ENCODE measurements at places on chromosomes 12 and 14. TPM values are rescaled to one million over a fixed set of nuclear protein-coding genes. Genes with fewer than 3 reads are reported as not detected.

DNA sequence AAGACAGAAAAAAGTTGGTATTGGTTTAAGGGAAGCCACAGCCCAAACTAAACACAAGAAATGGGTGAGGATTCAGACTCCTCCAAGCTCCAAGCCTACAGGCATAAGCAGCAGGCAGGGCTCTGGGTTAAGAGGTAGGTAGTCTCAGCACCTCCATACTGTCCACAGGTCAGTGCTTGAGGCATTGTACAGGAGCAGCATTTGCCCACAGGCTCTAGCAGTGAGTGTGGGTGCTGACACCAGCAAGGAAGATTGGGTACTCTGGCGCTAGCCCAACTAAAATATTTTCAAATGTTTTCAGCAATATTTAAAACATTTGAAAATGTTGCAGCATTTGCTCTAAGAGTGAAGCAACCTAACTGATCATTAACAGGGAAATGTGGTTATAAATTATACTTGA, 33.1 kb downstream of the FERMT2 start:
- no peak for DNase-seq
- H3K4me1 ChIP-seq: peaks cover 72% of the 10 kb centered on the region
- no peak overlapping the region for H3K4me3 ChIP-seq

GRCh38 chr12:123038486-123038885, 58.0 kb downstream of the ARL6IP4 start:
- H3K4me1 ChIP-seq: peaks cover 2% of the 10 kb centered on the region
- H3K4me3 ChIP-seq: no peak overlapping the region
- no peak overlapping the region for H3K27ac ChIP-seq
- H3K36me3 ChIP-seq: peaks cover 6% of the 10 kb centered on the region
- DNase-seq: no peak

GRCh38 chr12:48947727-48948126, 9.6 kb downstream of the ARF3 start:
- H3K36me3 ChIP-seq: no peaks in the 10 kb centered on the region
- no peak overlapping the region for H3K4me3 ChIP-seq
- H3K27ac ChIP-seq: no peak overlapping the region
- H3K4me1 ChIP-seq: no peaks in the 10 kb centered on the region
- H3K27me3 ChIP-seq: no peaks in the 10 kb centered on the region

DNA sequence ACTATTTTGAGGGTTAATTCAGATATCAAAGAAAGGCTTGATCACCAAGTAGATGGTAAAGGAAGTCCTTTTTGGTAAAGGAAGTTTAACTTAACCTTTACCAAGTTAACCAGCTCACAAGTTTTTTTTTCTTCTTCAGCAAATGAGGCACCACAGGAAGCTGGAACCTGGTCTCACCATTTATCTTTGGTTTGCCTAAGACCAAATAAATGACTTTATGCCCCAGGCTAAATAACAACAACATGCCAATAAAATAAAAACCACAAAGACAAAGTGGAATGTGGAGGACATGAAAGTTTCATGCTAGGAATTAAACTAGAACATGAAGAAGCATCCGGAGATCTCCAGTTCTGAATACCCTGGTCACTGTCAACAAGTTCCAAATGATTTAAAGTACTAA, 116.8 kb upstream of the PRICKLE1 start:
- no peaks in the 10 kb centered on the region for H3K36me3 ChIP-seq
- no peaks in the 10 kb centered on the region for H3K4me1 ChIP-seq
- H3K4me3 ChIP-seq: no peak overlapping the region
- H3K27me3 ChIP-seq: no peaks in the 10 kb centered on the region

KRT4 gene
- 0.05 TPM for total RNA-seq

Data from liver (tissue), 10 donors.